ENCODE measurements at places on chromosomes 2 and 18. TPM values are rescaled to one million over a fixed set of nuclear protein-coding genes. Genes with fewer than 3 reads are reported as not detected.

The SALL3 gene
- total RNA-seq: not detected

The TRIM43 gene
- not detected for total RNA-seq

The NEU4 gene
- total RNA-seq: 0.33 TPM

The HNRNPA3 gene
- 420 TPM for total RNA-seq

The DDX18 gene
- total RNA-seq: 82.2 TPM

The SCYGR2 gene
- total RNA-seq: not detected

The MERTK gene
- total RNA-seq: 1.9 TPM

The ZNF804A gene
- total RNA-seq: not detected

The GNAL gene
- 4.8 TPM for total RNA-seq

The STARD6 gene
- not detected for total RNA-seq

The GCFC2 gene
- 18.5 TPM for total RNA-seq

The MOGAT1 gene
- not detected for total RNA-seq

The ITPRID2 gene
- total RNA-seq: 56.8 TPM

The RFTN2 gene
- not detected for total RNA-seq

Measured in A549 treated with CpdA at 1 μM for 4 hours (cell line).